Putamen (tissue), 1 donor: ENCODE measurements at places on chromosomes 6 and 20.

DNA sequence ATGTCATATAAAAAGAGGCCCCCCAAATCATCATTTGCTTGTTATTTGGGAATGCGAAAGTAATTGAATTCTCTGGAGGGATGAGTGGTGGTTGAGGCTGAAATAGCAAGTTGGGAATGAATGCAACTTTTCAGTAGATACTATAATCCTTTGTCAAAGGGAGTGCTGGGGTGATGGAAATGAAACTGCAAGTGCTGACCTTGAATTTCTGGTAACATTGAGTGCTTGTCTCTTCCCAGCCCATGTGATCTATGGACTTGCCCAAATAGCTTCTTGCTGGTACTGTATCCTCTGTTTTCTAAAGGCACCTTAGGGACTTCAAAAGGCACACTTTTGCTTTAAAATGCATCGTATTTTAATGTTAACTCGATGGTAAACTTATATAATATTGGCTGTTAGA, 14.8 kb downstream of the PAQR8 start:
- peak; percentile 76 for DNase-seq

GRCh38 chr6:16758163-16758975, 2.9 kb downstream of the ATXN1 start:
- no peak for DNase-seq

DNA sequence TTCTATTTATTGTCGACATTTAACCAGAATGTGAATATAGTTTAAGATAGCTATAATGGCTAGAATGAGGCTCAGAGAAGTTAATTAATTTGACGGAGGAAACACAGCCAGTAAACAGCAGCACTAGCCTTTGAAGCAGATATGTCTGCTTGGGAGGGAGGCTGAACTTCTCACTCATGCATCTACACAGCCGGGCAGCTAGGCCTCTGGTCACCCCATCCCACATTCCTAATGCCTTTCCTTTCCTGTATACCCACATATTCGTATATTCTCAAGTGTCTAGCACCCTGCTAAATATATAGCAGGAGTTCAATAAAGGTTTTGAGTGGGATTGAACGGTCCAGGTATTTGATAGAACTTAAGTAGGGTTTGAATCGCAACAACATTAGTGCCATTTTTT, 230.4 kb upstream of the PDE10A start:
- DNase-seq = no peak

- no peak for DNase-seq
Measured at GRCh38 chr6:160162030-160162566, 40.5 kb downstream of the SLC22A1 start.

DNA sequence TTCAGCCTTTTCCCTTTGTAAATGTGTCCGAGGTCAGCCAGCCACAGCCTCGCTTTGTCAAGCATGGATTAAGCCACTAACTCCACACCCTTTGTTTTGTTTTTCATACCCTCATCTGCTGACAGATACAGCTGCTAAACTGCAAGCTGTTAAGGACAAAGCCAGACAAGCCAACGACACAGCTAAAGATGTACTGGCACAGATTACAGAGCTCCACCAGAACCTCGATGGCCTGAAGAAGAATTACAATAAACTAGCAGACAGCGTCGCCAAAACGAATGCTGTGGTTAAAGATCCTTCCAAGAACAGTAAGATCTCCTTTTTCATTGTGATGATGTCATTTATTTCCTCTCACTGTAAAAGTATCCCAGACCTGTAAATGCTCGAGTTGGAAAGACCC, 269.3 kb downstream of the ARHGAP18 start:
- DNase-seq = no peak

- DNase-seq = no peak
Measured at GRCh38 chr6:46799657-46800056, 6.5 kb downstream of the MEP1A start.

- DNase-seq = no peak
Measured at GRCh38 chr6:25219216-25219916, 59.8 kb upstream of the CARMIL1 start.

DNA sequence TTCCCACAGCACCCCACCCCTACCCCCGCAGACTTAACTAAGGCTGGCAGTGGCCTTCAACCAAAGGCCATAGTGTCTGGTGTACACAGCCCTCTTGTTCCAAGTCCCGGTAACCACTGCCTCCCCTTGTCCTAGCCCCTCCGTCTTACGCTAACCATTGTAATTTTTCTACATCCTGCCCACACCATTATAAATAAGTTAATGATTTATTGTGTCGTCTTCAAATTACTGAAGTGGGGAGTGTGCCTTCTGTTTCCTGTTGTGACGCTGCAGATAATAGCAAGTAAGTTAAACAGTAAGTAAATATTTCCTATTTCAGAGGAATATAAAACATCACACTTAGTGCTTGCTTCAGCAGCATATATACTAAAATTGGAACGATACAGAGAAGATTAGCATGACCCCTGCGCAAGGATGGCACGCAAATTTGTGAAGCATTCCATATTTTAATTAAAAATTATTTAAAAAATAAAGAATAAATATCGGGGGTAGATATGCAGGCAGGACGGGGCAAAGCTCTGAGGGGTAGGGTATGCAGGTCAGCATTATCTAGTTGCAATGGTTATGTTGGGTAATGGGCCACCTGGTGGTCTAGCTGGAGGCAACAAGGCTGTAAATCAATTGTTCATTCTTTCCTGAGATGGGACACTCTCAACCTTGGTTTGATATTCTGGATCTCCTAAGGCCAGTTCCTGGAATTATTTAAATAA, 15.1 kb downstream of the SRSF6 start:
- no peak for DNase-seq

DNA sequence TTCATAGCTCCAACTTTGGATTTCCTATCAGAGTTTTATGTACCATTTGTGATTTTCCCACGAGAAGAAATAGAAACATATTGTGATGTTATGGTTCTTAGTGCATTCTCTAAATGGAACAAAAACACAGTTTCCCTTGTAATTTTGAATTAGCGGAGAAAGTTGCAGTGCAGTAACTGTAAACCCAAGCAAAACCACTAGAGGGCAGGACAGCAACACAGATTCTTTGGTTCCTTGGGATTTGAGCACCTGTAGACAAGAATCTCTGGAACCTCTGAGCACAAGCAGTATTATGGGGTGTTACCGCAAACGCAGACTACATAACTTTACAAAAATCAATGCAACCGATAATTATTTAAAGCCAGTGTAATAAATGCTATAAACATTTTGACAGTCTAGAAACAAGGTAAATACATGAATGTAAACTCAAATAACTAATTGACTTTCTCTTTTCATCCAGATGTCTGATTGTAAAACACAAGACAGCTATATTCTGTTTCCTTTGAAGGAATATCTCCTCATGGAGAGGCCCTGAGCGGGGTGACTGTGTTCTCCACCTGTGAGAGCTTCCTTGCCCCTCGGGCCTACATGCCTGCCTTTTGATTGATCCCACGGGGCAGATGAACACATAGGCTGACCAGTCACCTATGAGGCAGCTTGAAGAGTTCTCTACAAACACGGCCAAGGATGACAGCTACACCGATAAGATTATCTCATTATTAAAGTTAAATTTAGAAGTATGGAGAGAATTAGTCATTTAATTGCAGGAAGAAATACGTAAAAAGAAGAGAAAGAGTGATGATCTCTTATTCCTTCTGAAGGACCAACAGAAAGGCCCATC, 67.5 kb upstream of the COL21A1 start:
- no peak for DNase-seq

DNA sequence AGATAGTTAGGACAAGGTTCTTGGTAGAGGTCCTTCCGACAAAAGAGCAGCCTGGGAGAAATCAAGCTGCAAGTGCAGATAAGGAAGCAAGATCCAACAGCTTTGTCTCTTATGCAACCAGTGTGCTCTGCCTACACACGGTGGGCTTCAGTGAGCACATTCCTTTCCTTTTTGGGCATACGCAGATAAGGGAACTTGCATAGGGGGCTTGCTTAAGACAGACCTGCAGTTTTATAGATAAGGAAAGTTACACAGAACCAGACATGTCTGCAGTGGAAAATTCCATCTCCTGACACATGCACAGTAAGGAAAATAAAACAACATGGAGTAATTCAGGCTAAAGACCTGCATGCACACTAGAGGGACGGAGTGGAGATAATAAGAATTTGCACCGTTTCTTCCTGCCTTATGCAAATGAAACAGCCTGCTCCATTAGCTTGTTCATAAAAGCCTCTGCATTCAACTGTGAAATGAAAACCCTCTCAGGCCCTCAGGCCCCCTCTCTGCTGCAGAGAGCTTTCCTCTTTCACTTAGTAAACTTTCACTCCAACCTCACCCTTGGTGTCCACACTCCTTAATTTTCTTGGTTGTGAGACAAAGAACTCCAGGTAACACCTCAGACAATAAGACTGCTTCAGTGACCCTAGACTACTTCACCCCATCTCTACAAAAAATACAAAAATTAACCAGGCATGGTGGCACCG, 97.5 kb upstream of the MYLIP start:
- no peak for DNase-seq

- no peak for DNase-seq
Measured at GRCh38 chr20:44056010-44056698, 130.8 kb downstream of the JPH2 start.

DNA sequence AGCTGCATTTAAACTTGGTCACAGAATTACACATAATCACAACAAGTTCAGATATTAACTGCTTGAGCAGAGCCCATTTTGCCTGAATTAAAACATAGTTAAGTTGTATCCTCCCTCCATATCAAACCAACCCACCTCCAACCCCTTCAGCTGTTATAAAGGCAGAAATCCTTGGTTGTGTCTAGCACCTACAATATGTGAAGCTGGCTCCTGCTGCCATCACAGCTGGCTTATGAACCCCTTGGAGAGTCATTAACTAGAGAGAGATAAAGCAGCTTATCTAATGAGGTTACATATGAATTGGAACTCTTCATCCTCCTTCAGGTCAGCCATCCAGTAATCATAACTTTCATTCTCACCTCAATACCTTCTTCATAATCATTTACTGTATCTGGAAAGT, 101.8 kb downstream of the EPHA7 start:
- DNase-seq = no peak

DNA sequence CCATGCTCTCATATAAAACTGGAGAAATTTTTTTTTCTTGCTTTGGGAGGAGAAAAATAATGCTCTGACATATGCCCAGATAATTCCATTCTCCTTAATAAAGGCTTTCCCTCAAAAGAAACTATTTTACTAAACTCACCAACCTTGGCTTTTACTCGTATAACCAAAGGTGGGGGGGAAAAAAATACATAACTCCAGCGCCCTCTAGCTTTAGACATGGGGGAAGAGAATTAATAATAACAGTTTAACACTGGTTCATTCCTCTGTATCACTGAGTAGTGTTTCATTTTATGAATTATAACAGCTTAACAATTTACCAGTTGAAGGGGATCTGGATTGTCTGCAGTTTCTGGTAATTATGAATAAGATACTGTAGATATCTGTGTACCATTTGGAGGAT, 1226.1 kb downstream of the GRIK2 start:
- DNase-seq = no peak

DNA sequence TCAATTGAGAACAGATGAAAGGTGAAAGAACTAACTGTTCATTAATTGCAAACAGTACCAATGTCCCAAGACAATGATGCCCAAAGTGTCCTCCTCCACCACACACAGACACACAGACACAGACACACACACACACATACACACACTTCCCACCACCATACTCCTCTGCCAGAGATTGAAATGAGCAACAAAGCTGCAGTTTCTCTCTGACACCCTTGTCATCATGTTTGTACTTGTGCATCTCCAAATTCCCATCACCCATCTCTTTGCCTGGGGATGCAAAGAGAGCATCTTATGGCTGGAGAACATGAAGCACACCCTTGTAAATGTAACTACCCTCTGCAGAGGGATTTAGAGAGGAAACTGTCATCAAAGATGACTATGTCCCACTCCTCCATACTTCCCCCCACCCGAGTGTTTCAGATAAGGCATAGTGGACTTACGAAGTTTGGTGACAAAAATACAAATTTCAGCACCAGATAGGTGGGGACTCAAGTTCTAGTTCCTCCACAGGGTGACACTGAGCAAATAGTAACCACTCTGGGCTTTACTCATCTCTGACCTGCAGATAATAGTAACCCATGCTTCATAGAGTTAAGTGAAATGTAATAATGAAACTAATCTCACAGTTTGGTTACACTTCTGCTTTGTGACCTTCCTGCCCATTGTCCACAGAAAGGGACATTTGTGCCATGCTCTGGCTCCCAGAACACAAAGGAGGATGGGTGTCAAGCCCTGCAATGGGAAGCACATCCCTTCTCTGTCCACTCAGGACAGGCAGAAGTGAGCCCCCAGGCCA, 8.7 kb downstream of the MAFB start:
- DNase-seq = no peak

- no peak for DNase-seq
Measured at GRCh38 chr6:162032620-162033019, 694.9 kb downstream of the PRKN start.

DNA sequence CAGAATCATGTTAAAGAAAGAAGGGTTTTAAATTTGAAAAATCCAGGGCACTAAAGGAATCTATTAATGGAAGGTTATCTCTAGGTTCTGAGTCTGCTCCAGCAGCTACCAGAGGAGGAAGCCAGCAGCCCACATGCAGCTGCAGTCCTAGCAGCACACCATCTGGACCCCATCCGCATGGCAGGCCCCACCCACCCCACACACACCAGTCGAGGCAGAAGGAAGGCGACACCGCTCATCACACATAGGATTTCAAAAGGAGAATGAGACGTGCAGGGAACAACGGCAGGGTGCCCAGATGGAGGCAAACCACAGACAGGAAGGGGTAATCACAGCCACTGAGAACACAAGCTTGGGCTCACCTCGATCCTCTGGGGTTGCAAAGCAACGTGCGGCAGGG, 78.9 kb downstream of the GINS1 start:
- DNase-seq = no peak

DNA sequence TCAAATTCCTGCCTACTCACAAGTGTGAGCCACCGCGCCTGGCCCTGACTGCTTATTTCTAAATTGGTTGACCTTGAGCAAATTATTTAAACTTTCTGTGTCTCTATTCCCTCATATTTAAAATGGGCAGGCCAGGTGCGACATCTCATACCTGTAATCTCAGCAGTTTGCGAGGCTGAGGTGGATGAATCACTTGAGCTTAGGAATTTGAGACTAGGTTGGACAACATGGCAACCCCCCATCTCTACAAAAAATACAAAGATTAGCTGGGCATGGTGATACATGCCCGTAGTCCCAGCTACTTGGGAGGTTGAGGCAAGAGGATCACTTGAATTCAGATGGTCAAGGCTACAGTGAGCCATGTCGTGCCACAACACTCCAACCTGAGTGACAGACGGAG, 26.5 kb downstream of the DCBLD1 start:
- no peak for DNase-seq
